Activated CD4-positive, CD25-positive, alpha-beta regulatory T cell treated with anti-CD3 and anti-CD28 coated beads, Interleukin-2, amount 50 U/mL, for 72 hours (primary cell): ENCODE measurements at places on chromosomes 5 and 9.

GRCh38 chr5:143114481-143114880 lies 289.0 kb downstream of the NR3C1 start:
- no peak for DNase-seq

DNA sequence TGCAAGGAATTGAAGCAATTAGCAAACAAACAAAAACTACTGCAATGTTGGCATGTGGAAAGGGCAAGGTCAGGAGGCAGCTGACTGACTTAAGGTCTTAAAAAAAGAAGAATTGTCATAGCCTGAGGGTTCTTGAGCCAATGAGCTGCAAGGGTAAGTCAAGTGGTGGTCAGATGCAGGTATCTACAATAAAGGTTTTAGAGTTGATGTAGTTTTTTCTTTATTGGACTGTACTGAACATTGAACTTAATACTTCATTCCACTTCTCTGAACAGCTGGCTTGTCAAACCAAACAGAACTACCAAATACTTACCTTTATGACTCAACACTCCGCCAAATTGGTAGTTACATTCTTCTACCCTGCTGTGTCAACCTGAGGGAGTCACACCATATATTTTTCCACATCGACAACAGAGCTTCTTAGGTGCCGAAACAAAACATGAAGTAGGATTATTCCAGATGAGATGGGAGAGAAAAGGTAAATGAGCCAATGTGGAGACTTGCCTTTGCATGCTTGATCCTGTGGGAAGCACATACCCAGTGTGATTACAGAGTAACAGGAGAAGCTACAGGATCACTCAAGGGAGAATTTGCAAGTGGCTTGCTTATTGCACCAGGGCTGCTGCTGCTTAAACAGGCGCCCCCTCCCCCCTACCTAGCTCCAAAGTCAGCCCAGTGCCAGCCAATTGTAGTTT lies 35.3 kb downstream of the EQTN start:
- no peak for DNase-seq

GRCh38 chr9:120348951-120349429 lies 231.0 kb downstream of the CDK5RAP2 start:
- no peak for DNase-seq

DNA sequence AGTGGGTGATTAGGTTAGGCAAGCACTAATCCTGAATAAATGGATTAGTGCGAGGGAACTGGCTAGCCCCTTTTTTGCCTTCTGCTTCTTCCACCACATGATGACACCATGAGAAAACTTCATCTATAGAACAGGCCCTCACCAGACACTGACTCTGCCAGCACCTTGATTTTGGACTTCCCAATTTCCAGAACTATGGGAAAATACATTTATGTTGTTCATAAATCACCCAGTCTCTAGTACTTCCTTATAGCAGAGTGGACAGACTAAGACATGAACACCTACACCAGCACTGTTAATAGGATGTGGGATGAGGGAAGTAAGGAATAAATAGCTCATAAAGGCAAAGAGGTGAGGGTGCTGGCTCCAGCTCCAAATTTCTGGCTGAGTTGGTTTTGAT lies 1.4 kb downstream of the ZNF622 start:
- no peak for DNase-seq

- DNase-seq, result no peak
Measured at GRCh38 chr9:108469654-108470053, 386.1 kb downstream of the ACTL7B start.

DNA sequence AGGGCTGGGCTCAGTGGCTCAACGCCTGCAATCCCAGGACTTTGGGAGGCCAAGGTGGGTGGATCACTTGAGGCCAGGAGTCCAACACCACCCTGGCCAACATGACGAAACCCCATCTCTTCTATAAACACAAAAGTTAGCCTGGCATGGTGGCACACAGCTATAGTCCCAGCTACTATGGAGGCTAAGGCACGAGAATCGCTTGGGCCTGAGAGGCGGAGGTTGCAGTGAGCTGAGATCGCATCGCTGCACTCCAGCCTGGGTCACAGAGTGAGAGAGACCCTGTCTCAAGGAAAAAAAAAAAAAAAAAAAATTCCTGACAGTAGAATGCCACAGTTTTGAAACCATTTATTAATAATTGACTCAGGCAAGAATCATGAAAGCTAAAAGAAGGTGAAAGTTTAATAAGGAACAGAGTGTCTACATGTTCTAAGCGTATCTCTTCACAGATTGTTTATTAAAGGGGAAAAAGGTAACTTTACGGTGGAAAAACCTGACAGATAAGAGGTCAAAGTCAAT lies 5.7 kb upstream of the PTGR1 start:
- DNase-seq, result no peak

DNA sequence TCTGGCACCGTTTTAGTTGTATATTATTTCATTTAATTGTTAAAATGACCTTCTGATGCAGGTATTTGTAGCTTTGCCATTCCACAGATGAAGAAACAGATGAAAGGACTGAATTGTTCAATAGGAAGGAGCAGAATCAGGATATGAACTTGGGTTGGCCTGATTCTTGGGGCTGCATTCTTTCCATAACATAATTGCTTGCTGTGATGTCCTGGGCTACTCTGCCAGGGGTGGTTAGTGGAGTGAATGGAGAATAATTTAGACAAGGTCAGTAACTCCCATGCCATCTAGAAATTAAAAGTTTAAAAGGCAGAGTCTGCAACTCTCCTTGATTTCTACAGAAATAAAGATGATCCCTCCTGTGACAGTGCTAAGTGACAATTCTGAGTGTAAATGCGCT lies 15.9 kb downstream of the TLR4 start:
- no peak for DNase-seq

DNA sequence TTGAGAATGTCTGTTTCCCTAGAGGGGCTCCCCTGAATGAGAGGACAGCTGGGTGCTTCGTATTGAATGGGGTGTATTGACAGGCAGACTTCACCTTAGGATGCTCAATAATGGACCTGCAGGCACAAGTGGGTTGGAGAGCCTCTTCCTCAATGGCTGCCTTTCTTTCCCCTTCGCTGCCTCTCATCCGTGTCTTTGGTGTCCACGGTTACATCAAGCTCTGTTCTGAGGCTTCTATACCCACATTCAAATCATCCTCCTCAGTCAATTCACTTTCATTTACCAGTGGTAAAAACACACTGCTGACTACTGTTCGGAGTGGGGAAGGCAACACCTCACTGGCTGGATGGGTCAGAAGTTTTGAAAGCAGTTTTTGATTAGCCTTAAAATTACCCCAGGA lies 20.6 kb downstream of the LIX1 start:
- DNase-seq, result no peak

- DNase-seq, result no peak
Measured at GRCh38 chr5:32283539-32284377, 29.0 kb downstream of the MTMR12 start.

GRCh38 chr5:60634051-60634450 lies 65.9 kb downstream of the DEPDC1B start:
- DNase-seq, result no peak

DNA sequence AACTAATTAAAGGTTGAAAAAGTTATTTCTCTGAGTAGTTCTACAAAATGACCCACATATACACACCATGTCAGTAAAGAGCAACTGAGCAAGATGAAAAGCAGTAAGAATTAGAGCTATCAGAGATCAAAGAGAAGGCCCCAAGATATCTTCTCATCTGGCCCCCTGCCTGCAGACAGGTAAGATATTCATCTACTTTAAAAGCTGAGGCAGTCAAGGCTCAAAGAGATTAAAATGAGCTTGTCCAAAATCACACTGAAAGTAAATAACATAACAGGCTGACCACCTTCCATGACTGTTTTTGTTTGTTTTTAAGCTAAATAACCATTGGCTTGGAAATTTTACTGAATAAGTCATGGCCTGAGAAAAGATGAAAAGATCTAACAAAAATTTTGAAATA lies 266.2 kb downstream of the FBXL17 start:
- DNase-seq, result no peak

DNA sequence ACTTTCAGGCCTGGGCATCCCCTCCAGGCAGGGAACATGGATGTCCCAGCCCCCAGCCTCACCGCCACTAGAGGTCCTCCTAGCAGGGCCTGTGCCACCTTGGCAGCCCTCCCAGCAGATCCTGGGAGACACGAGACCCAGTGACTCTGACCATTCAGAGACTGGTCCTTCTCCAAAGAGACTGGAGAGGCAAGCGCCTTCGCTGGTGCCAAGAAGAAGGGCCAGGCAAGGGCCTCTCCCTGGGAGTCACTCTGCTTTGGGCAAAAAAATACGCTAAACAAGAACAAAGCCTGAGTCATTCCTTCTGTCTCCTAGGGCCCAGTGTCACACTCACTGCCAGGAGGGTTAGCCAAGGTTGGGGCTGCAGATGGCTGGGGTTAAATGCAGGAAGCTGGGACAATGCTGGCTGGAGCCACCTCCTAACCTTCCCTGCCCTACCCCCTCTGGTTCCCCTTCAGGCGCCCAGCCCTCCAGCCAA lies 35.3 kb upstream of the SMIM23 start:
- no peak for DNase-seq

- DNase-seq, result no peak
Measured at GRCh38 chr5:166595274-166595951, 1696.0 kb upstream of the WWC1 start.

DNA sequence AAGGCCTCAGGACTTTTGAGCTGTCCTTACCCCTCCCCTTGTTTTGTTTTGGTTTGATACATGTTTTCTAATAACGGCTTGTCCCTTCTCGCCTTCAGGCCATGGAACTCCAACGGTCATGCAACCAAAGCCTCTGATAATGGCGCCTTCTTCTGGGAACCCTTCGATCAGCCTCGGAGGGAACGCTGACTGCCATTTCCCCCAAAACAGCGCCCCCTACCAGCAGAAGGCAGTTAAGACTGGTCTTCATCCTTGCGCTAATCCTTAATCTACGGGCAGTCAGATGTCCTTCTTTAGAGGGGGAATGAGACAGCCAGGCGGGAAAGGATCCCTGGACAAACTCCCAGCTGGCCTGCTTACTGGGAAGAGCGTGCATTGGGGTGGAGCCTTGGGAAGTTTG lies 276.6 kb downstream of the ICE1 start:
- DNase-seq, result no peak

DNA sequence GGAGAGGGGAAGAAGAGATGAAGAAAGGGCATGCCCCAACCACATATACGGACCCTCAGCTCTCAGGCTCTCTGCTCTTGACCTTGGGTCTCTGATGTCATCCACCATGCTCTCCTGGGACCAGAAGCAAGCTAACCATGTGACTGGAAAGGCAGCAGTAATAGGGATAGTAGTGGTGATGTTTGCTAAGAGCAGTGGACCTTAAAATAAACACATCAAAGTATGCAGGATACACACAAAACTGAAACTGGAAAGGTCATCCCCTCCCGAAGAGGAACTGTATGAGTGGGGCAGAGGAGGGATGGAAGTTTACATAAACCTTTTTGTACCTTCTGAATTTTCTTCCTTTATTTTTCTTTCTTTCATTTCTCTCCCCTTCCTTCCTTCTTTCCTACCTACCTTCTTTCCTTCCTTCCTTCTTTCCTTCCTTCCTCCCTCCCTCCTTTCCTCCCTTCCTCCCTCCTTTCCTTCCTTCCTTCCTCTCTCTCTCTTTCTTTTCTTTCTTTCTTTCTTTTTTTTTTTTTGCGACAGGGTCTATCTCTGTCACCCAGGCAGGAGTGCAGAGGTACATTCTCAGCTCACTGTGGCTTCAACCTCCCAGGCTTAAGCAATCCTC lies 8.1 kb upstream of the PTPN3 start:
- DNase-seq, result no peak

GRCh38 chr5:62212648-62213047 lies 93.4 kb upstream of the KIF2A start:
- DNase-seq, result no peak

DNA sequence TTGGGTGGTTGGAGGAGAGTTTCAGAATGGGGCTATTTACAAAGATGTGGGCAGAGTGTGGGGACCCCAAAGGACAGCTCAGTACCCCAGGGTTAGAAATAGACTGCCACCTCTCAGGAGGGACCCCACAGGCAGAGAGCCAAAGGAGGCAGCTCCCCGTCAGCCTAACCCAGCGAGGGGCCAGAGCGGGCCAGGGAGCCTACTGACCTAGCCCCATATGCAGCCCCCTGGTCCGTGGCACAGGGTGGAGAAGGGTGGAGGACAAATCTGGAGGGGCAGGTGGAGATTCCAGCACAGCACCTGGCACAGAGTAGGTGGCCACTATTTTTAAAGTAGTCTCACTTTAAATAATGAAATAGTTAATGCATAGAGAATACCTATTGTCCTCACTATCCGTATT lies 67.2 kb upstream of the ANGPTL2 start:
- no peak for DNase-seq

- no peak for DNase-seq
Measured at GRCh38 chr5:54829102-54829501, 156.3 kb downstream of the ESM1 start.

DNA sequence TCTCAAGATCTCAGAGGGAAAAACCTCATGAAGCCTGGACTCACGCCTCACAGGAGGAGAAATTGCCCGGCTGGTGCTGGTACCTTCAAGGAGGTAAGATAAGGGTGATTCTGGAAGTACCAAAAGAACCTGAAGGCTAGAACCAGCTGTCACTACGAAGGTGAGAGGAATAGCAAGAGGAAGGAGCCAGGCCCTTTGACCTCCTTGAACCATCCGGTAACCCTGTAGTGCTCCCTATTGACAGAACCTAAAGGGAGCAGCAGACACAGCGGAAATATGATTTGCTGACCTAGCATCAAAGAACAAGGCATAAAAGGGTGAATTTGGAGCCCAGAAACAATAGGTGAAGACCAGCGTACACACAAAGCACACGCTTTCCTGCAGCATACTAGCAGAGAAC lies 92.2 kb downstream of the DOCK8 start:
- DNase-seq, result no peak

DNA sequence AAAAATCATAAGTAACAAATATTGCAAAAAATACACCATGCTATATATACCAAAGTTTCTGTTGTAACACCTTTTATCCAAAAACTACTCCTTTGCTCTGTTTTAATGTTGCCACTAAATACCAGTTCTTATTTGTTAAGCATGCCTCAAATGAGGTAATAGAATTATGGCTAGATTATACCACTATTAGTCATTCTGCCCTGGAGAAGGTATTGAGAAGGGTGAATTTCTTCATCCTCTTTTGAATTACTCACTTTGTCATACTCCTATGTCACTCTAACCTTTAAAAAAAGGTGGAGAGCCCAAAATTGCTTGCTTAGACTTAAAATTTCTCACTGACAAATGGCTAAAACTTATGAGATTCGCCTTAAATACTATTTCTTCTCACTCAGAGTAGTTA lies 750.9 kb downstream of the MAT2B start:
- DNase-seq, result no peak

- DNase-seq, result no peak
Measured at GRCh38 chr9:19577411-19577810, 168.6 kb downstream of the ACER2 start.

- DNase-seq, result no peak
Measured at GRCh38 chr5:59335544-59335943, 558.0 kb downstream of the PDE4D start.

- DNase-seq, result no peak
Measured at GRCh38 chr5:151697452-151697851, 10.7 kb upstream of the SPARC start.
